Activated T-cell treated with anti-CD3 and anti-CD28 coated beads, Interleukin-2, amount 50 U/mL, for 72 hours (primary cell): ENCODE measurements at places on chromosomes 1 and 21.

DNA sequence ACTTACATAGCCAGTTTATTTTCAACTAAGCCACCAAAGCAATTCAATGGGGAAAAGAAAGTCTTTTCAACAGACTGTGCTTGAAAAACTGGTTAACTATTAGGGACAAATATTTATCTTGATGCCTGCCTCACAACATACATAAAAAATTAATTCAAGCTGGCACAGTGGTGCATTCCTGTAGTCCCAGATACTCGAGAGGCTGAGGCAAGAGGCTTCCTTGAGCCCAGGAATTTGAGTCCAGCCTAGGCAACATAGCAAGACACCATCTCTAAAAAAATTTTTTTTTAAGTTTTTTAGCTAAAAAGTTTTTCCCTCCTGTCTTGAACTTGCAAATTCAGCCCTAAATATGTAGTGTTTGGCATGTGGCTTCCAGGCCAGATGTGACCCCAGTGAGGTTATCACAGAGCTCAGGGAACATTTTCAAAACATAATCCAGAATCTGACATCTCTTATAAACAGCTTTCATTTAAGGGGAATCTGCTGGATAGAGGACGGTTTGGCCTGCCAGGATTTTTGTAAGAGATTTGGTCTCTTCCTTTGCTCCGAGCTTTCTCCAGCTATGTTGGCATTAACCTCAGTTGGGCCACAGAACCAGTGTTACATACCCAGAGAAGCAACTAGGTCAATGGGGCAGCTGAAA is 46.4 kb downstream of the COL6A1 start:
- peaks cover 6% of the 10 kb centered on the region for H3K4me1 ChIP-seq
- H3K27me3 ChIP-seq, result peaks cover 19% of the 10 kb centered on the region
- no peak overlapping the region for H3K27ac ChIP-seq
- DNase-seq, result no peak

GRCh38 chr21:31781737-31782136 is 49.8 kb upstream of the SCAF4 start:
- H3K4me1 ChIP-seq, result peaks cover 5% of the 10 kb centered on the region
- no peak overlapping the region for H3K4me3 ChIP-seq
- peaks cover 2% of the 10 kb centered on the region for H3K36me3 ChIP-seq
- H3K27ac ChIP-seq, result no peak overlapping the region
- peaks cover 28% of the 10 kb centered on the region for H3K27me3 ChIP-seq

DNA sequence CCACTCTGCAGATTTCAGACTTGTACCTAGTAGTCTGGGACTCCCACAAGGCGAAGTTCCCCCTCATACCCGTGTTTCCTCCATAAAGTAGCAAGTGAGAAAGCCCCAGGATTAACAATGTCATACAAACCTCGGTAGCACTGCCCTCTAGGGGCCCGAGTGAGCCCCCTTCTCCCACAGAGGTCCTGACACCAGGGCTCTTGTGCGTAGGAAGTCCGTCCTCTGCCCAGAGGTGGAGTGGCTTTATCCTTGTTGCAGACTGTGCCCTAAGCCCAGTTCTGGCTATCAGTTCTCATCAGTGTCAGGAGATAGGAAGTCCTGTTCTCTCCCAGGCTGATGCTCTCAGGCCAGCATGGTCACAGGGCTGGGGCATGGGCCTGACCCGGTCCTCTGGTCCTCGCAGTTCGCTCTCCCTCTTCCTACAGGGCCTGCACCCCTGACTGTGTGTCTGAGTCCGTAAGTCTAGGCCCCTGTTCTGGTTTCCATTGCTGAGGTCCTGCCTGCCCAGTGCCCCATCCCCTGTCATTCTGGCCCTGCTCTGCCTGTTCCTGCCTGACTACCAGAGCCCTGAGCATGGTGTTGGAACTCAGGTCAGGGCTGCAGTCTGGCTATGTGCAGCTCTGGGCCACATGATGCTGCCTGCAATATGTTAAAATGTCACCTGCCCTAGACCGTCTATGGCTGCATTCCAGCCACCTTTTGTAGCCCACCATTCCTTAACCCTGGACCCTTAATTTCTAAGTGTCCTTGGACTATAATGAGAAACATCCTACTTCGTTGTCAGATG is 285.6 kb downstream of the ASTN1 start:
- no peak overlapping the region for H3K27ac ChIP-seq
- no peaks in the 10 kb centered on the region for H3K36me3 ChIP-seq
- no peak for DNase-seq

GRCh38 chr1:157137408-157138219 is 581 bp downstream of the ETV3 start:
- H3K27me3 ChIP-seq, result no peaks in the 10 kb centered on the region
- H3K27ac ChIP-seq, result peak overlapping the region; percentile 97
- peaks cover 87% of the 10 kb centered on the region for H3K4me1 ChIP-seq
- H3K4me3 ChIP-seq, result peak overlapping the region; percentile 96
- H3K36me3 ChIP-seq, result peaks cover 33% of the 10 kb centered on the region

DNA sequence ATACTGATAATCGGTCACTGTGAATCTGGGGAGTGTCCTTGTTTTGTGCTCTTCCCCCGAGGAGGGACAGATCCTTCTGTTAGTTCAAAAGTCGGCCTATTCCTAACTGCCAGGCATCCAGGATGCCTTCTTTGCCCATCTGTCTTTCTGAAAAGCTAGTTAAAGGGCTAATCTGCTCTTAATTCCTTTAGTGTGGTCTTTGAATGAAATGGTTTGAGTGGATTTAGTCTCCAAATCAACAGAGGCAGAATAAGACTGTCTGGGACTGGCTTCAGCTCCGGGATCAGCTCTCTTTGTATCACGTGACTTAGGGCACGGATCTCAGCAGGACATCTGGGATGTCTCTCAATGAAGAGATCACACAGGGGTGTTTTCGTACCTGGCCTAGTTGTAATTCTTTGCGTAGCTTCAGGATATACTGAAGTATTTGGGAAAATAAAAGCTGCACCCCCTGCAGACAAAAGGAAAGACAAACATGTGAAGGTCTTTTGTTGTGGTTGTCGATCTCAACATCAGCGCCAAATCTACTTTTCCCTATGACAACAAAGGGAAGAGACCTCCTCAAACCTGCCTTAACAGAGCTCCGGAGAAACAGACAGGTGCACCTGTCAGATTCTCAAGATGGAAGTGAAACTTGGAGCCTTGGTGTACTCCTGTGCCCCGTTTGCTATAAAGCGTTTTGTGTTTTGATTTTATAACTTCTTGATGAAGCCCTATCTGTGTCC is 97.9 kb downstream of the ERG start:
- no peak overlapping the region for H3K27ac ChIP-seq
- no peaks in the 10 kb centered on the region for H3K36me3 ChIP-seq
- peaks cover 47% of the 10 kb centered on the region for H3K27me3 ChIP-seq
- no peaks in the 10 kb centered on the region for H3K4me1 ChIP-seq
- H3K4me3 ChIP-seq, result no peak overlapping the region

DNA sequence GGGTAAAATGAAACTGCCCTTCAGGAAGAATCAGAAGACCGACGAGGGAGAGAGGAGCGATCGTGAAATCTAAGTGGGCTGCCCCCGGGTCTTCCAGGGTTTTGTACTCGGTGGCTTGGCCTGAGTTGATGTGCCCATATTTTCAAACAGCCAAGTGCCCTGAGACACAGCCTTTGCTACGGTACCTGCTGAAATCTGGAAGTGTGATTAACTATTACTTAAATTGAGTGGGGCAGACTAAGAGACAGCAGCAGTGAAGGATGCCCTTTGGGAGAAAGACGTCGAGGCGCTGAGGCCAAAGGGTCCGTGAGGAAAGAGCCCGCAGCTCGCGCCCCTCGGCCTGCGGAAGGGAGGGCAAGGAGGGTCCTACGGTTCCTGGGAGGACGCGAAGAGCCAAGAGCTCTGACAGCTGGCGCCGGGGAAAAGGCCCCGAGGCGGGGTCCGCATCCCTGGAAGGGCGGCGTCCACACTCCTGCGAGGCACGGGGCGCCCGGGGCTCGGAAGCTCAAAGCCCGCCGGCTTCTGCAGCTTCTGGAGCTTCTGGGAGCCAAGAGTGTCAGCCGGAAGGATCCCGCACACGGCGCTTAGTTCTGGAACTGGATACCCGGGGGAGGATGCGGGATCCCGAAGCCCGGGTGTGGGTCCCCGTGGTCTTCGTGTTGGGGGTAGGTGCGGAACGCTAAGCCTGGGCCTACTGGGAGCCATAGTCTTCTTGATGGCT is 15.4 kb upstream of the RNU1-4 start:
- H3K36me3 ChIP-seq, result no peaks in the 10 kb centered on the region
- H3K27ac ChIP-seq, result no peak overlapping the region
- no peaks in the 10 kb centered on the region for H3K4me1 ChIP-seq
- no peak overlapping the region for H3K4me3 ChIP-seq
- DNase-seq, result no peak

- H3K36me3 ChIP-seq, result no peaks in the 10 kb centered on the region
- no peaks in the 10 kb centered on the region for H3K27me3 ChIP-seq
- peak overlapping the region; percentile 65 for H3K4me3 ChIP-seq
- H3K27ac ChIP-seq, result no peak overlapping the region
- DNase-seq, result no peak
Observed at GRCh38 chr1:206891412-206891811, 5.8 kb upstream of the IL24 start.

GRCh38 chr1:151477066-151477465 is 17.8 kb upstream of the POGZ start:
- H3K4me3 ChIP-seq, result no peak overlapping the region
- no peaks in the 10 kb centered on the region for H3K36me3 ChIP-seq
- no peak overlapping the region for H3K27ac ChIP-seq

- H3K27ac ChIP-seq, result no peak overlapping the region
- no peak overlapping the region for H3K4me3 ChIP-seq
- DNase-seq, result no peak
- H3K4me1 ChIP-seq, result no peaks in the 10 kb centered on the region
- peaks cover 9% of the 10 kb centered on the region for H3K27me3 ChIP-seq
Observed at GRCh38 chr1:4176841-4177240, 276.8 kb upstream of the C1orf174 start.

GRCh38 chr1:167938080-167938636 is 1.3 kb upstream of the MPC2 start:
- H3K4me3 ChIP-seq, result peak overlapping the region; percentile 88
- H3K36me3 ChIP-seq, result peaks cover 5% of the 10 kb centered on the region
- H3K27me3 ChIP-seq, result no peaks in the 10 kb centered on the region
- peak overlapping the region; percentile 96 for H3K27ac ChIP-seq
- no peak for DNase-seq
